ENCODE measurements at places on chromosomes 5 and 9.

GRCh38 chr9:462606-463005 lies 247.9 kb downstream of the DOCK8 start:
- DNase-seq: no peak

GRCh38 chr5:76483433-76483832 lies 80.3 kb downstream of the IQGAP2 start:
- no peak for DNase-seq

GRCh38 chr5:178371362-178372111 lies 138.9 kb upstream of the PHYKPL start:
- no peak for DNase-seq

DNA sequence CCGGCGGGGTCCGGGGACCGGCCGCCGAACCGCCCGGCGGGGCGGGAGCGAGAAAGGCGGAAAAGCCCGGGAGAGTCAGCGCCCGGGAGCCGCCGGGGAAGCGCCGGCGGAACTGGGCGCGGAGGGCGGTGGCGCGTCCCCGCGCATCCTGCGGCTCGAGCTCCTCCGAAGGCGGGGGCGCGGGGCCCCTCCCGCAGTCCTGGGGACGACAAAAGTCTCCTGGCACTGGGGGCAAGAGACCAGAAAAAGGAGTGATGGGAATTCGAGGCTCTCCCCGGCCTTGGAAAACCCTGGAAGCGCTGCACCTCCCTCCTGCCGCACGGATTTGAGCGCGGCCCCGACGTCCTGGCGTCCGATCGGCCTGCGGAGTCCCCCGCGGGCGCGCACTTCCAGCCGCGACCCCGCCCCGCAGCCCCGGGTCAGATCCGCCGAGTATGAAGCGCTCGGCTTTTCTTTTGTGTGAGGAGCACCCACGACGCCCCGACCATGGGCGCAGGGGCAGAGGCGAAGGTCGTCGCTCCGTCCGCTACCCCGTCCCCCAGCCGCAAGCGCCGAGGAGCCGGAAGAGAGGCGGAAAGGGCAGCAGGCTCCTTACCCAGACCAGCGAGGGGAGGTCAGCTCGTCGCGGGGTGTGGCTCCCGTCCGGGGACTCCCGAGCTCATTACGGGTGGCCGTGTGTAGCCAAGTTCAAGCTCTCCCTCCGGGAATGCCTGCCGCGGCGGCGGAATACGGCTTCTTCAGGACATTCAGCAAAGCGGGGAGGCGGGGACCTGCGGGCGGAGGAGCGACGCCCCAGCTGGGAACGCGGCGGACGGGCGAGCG lies at the start of gene EPB41L4A:
Gene EPB41L4A (minus strand): TSS at position 114 of the 822 bp plus-strand sequence. CDS start 238 bp downstream, outside the sequence.
- peak; percentile 12 for DNase-seq

DNA sequence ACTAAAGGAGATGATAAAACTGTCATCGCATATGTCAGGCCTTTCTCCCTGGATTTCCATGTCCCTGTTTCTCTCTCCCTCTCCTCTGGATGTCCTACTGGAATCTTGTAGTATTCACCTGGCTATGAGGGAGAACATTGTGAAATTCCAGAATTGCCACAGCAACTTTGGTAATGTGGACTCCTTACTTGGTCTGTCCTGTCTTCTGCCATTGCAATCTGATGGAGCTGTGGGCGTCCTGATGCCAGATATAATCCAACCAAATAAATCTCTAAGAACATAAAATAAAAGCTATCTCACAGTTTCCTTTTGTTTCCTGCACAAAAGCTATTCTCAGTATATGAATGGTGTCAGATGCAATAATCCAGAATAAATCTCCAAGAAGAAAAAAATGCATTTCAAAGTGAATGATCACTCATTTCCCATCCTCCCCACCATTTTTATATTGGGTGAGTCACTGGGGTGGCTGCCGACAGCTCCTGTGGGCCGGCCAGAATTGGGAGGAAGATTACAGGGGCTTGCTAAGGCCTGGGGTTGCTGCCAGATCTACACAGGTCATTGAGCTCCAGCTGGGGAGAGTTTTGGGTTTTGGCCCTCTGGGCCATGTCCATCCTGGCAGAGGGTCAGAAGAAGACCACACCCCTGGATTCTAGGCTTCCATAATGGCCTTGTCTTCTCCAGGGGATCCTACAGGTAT lies 160.7 kb upstream of the PITX1 start:
- no peak for DNase-seq

DNA sequence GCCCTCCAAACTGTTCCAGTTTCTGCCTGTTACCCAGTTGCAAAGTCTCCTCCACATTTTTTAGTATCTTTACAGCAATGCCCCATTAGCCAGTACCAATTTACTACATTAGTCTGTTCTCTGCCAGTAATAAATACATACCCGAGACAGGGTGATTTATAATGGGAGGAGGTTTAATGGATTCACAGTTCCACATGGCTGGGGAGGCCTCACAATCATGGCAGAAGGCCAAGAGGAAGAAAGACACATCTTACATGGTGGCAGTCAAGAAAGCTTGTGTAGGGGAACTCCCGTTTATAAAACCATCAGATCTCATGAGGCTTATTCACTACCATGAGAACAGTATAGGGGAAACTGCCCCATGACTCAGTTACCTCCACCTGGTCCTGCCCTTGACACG lies 600.7 kb upstream of the CDH6 start:
- DNase-seq: no peak

DNA sequence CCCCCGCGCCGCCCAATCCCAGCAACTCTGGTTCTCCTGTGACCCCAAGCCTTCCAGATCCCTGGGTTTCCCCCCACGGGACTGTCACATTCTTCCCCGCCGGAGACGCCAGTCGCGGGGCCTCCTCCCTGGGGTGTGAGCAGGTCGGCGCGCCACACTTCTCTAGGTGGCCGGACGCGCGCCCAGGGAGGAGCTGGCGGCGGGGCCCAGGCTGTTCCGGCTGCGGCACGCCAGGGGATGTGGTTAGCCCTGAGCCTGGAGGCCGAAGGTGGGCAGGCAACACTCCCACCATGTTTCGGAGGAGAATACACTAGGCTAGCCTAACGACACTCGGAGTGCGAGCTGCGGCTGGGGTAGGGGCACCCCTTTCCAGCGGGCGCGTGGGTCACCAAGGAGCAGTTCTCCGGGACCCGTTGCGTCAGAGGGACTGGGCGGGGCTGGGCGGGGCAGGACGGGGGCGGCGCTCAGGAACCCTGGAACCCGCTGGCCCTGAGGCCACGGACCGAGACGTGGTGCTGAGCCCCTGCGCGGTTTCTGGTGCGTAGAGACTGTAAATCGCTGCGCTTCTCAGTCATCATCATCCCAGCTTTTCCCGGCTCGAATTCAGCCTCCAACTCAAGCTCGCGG lies at the start of gene SLC27A6:
Gene SLC27A6 (plus strand): TSS at position 478 of the 627 bp plus-strand sequence. CDS start 650 bp downstream, outside the sequence.
- DNase-seq: peak; percentile 43

DNA sequence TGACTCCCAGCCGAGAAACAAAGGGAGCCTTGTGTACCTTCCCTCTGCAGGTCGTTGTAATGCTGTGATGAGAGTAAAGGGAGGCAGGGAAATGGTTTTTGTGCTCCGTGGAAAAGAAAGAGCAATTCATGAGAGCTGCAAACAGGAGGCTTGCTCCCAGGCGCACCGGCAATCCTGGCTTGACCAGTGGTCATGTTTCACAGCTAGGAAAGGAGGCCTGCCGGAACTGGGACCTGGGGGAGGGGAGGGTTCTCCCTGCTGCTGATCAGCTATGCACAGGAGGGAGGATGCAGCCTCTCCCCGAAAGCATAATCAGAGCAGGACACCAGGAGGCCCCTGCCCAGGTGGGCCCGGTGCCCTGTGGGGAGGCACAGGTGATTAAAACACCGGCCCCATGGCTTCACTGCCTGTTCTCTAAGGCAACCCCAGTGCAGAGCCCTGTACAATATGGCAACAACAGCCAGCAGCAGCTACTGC lies 131.3 kb downstream of the ZDHHC21 start:
- DNase-seq: no peak

- no peak for DNase-seq
Measured at GRCh38 chr5:172777881-172778814, 7.2 kb upstream of the DUSP1 start.
